ENCODE measurements at places on chromosomes 5 and 9.

DNA sequence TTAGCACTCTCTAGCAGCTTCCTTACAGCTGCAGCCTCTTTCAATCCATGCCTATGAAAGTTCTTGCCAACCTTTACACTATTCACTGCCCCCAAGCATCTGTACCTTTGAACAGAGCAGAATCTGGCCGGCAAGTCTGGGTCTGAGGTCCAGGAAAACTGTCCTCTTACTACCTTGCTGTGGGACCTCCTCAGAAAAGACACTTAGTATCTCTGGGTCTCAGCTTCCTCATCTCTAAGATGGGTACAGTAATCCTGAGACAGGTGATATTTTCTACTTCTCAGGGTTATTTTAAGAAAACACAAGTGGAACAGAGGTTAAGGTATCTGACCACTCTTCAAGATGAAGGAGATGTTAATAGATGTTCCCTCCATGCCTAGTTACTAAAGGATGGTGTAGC is 120.2 kb downstream of the EGFLAM start:
- no peak for DNase-seq

DNA sequence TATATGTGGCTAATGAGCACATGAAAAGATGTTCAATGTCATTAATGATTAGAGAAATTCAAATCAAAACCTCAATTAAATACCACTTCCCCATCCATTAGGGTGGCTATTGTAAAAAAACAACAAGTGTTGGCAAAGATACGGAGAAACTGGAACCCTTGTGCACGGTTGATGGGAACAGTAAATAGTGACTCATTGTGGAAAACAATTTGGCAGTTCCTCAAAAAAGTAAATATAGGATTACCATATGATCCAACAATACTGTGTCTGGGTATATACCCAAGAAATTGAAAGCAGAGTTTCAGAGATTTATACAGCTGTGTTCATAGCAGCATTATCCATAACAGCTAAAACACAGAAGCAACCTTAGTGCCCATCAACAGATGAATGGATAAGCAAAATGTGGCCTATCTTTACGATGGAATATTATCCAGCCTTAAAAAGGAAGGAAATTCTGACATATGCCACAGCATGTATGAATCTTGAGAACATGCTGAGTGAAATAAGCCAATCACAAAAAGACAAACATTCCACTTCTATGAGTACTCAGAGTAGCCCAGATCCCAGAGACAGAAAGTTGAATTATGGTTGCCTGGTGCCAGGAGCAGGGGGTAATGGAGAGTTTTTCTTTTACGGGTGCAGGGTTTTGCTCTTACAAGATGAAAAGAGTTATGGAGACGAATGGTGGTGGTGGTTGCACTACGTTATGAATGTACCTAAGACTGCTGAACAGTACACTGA is 41.4 kb upstream of the LRRC14B start:
- no peak for DNase-seq

DNA sequence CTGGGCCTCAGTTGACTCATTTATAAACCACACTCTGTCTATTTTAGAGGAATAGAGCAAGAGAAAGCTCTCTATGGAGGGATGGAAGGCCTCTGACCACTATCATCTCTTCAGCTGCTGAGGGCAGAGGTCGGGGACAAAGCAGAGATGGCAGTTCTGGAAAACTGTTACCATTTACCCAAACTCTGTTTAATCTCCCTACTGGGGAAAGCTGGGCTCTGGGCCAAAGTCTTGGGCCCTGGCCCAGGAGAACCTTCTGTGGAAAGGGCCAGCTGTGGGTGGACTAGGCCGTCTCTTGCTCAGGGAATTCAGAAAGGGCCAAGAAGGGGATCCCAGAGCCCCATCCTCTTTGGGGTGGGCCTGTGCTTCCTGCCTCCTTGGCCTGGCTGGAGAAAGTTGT is 100.0 kb downstream of the PSD2 start:
- DNase-seq = peak; percentile 27

- no peak for DNase-seq
These were observed 86.7 kb downstream of the CDH6 start for GRCh38 chr5:31280210-31280609.

DNA sequence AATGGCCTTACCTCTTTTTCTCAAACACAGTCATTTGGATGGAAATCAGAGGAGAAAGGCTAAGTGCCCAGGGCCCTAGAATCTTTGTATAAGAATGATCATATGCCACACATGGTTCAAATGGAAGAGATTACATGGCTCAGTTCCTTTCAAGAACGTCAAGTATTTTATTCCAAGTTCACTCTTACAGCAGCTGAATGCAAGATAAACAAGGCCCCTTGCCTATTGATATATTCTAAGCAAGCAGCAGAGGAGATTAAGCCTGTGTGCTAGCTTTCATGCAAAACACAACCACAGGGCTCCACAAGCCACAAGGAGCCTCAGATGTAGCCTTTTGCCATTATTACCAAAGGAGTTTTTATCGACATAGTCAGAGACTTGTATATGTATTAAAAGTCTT is 55.3 kb upstream of the SLCO6A1 start:
- DNase-seq = no peak

DNA sequence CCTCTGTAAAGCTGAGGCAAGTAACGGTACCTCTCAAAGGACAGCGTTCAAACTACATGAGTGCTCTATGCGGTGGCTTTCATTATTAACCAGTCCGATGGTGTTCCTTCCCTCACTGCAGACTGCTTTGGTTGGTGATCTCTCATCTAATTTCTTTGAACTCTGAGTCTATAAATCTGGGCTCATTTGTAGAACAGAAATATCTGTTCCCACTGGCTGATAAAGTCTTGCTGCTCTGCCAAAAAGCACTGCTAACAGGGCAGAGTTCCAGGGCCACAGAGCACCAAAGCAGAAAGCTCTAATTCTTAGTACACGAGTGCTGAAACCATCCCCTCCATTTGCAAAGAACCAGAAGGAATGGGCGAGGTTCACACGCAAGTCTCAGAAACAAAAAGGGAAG is 81.9 kb downstream of the MED27 start:
- DNase-seq = no peak

- DNase-seq = no peak
These were observed 151.8 kb upstream of the GDNF start for GRCh38 chr5:37991301-37992299.

DNA sequence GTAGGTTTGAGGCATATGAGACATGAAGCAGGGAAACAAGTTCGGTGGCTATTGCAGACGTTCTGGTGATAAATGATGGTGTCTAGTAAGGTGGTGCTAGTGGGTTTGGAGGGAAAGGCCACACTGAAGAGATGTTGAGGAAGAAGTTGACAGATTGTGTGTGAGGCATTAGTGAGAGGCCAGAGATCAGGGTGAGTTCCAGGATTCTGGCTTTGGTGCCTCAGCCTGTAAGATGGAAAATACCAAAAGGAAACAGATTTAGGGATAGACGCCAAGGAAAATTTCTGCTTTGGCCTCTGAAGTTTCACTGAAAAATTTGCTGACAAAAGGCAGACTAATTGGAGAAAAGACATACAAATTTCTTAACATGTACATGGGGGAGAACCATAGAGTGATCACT is 6.4 kb upstream of the PAIP1 start:
- DNase-seq = no peak

- no peak for DNase-seq
These were observed 268.5 kb downstream of the ENC1 start for GRCh38 chr5:74372051-74372450.

- no peak for DNase-seq
These were observed 105.6 kb upstream of the DAPK1 start for GRCh38 chr9:87392086-87392485.

GRCh38 chr5:158679221-158679641 is 420.5 kb downstream of the EBF1 start:
- DNase-seq = no peak

- DNase-seq = no peak
These were observed 55.8 kb upstream of the SHC3 start for GRCh38 chr9:89234205-89235067.

- DNase-seq = no peak
These were observed 370.3 kb upstream of the RGMB start for GRCh38 chr5:98403131-98403530.

DNA sequence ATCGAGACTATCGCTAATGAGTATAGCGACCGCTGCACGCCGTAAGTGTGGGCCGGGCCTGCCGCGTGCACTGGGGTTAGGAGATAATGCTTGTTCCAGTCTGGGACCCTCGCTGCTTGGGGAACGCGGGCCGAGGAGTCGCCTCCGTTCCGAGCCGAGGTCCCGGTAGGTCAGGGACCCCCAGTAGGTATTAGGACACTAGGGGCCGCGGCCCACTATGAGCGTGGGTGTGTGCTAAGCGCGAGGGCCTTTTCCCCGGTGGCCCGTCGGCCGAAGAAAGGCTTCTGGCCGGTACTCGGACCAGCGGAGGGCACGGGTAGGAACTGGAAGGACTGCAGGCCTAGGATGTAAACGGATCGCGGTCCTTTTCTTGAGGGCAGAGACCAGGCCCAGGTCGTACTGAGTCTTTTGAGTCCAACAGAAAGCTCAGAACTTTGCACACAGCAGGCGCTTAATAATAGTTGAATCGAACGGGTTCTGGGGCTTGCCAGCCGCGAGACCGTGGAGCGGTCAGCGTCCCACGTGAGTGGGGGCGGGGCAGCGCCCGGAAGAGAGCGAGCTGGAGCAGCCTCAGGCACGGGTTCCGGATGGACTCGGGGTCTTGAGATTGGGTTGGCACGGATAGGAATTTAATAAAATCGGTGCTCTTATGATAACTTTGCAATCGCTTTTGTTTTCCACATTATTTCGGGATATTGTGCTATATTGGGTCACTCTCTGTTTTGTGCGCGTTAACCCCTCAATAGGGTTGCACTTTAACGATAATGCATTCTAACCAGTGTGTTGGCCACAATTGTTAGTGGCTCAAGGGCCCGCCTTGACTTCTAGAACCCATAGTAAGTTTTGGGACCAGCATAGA is 733 bp downstream of the HSPA4 start:
- peak; percentile 79 for DNase-seq

- no peak for DNase-seq
These were observed 2.6 kb downstream of the EBF1 start for GRCh38 chr5:159096924-159097783.

DNA sequence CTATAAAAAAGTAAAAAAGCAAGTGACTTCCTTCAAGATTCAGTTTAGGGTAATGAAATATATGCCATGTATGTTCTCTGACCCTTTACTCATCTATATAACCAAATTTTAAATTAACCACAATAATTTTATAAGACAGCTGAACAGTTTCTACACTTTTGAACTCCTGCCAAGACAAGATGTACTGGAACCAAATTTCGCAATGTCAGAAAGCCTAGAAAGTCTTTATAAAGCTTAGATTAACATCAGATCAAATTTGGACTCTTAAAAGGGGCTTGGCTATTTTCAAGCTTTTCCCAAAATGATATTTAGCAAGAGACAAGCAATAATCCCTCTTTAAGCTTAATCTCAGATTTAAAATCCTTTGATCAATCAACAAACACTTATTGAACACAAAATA is 362.6 kb downstream of the PTPRD start:
- DNase-seq = no peak

GRCh38 chr5:178336889-178337288 is 104.3 kb upstream of the PHYKPL start:
- no peak for DNase-seq

DNA sequence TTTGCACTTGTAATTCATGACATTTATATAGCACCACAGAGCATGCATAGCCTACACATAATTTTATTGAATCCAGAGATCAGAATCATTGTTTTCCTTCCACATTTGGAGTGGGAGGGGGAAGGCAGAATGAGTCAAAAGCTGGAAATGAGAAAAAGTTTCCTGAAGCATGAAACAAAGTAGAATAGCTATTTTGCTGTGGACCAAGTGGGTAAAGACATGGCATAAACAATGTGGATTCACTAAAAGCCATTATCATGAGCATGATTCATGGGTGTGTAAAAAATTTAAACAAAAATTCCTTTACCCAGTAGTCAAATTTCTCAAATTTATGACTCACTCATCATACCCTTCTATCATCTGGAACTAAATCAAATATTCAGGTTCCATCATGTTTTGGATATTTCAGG is 97.9 kb downstream of the YIPF5 start:
- no peak for DNase-seq

- DNase-seq = peak; percentile 55
These were observed 589 bp downstream of the CKS2 start for GRCh38 chr9:89311346-89312221.

DNA sequence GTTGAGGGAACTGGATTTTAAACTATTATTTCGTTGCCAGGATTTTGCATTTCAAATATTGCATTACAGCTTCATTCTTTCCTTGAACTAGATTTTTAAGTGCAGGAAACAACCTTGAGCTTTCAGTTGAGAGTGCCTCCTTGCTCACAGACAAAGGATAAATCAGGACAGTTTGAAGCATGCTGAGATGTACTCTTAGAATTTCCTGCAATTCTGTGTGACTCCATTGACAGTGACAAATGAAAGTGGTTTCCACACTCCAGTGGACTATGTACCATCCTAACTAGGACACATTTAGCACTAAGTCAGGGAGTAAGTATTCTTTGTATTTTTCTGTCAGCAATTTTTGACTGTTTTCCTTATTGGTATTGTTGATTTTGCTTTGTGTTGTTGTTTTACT is 100.0 kb upstream of the PLCXD3 start:
- DNase-seq = no peak

DNA sequence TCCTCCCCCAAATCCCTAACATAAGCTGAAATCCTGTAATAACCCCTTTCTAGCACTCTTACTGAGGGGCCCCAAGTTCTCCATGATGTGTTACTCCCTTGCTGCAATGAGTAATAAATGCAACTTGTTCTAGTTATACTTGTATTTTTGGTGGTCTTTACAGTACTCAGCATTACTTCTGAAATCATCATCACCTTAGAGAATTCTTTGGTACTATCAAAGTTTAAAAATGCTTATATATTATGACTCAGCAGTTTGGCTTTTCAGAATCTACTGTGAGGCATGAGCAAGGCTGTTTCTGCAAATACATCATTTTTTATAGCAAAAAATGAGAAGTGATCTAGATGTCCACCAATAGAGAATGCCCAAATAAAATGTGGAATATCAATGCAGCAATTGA is 20.7 kb upstream of the ROPN1L start:
- DNase-seq = no peak

DNA sequence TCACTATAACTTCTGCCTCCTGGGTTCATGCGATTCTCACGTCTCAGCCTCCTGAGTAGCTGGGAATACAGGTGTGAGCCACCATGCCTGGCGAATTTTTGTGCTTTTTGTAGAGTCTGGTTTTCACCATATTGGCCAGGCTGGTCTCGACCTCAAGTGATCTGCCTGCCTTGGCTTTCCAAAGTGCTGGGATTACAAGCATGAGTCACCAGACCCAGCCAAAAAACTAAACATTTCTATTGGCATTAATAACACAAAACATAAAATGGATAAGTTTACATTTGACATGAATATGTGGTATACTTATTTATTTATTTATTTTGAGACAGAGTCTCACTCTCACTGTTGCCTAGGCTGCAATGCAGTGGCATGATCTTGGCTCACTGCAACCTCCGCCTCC is 13.6 kb upstream of the REEP5 start:
- DNase-seq = no peak

DNA sequence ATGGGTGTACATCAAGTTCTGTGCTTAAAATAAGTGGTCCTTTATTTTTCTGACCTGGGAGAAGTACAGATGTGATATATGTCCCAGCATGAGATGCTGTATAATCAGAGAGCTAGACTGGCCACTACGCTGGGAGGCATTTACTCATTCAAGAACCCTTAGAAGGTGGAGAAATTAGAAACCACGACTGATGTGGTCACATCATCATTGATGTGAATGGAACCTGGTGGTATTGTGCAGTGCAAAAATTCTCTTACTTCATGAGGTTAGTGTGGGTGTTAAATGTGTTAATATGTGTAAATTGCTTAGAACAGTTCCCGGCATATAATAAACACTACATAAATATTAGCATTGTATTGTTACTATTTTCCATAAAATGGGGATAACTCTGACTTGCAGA is 69.5 kb upstream of the CKMT2 start:
- no peak for DNase-seq

Data from Peyer's patch (tissue), 4 donors.